ENCODE measurements at places on chromosomes 16 and 17.

GRCh38 chr16:3754081-3754703 lies 36.9 kb upstream of the TRAP1 start:
- DNase-seq: no peak

DNA sequence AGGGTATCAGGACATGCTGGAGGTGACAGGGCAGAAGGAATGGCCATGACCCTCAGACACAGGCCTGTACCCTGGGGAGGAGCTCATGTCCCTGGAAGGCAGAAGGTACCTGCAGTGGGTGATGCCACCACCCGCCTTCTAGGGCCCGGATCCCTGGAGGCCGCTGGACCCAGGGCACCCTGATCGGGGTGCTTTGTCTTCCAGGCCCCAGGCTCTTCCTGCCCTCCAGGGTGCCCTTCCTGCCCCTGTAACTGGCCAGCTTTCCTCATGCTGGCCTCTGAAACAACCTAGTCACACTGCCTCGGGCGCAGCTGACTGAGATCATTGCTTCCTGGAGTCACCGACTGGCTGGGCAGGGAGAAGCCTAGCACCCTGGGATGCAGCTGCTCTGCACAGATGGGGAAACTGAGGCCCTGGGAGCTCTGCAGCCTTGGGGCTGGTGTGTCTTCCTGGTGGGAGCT lies 5.8 kb downstream of the ADCY7 start:
- peak; percentile 33 for DNase-seq

DNA sequence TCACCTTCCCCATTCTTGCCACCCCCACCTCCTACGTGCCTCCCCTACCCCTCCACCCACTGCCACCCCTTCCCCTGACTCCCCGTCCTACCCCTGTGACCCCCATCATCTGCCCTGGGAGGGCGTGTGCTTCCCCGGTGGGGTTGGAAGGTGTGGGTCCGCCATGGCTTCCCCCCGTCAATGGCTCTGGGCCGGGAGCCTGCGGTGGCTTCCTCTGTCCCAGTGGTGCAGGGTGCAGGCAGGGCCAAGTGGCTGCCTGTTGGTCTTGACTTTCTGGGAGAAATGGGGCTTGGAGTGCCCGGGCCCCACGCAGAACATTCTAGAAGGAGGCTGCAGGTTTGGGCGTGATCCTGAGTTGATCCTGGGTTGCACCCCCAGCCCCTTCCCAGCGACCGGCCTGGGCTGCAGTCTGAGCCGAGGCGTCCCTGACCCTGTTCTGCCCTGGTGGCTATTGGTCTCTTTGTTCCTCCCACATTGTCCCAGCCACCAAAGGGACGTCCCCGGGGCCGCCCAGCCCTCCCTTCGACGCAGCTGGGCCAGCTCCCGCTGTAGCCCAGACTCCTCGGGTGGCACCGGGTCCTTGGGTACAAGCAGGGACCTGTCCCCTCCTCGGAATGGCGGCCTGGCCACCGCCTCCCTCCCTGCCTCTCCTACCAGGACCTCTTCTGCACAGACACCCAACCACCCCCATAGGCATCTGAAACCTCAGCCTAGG lies 25.7 kb downstream of the GSE1 start:
- no peak for DNase-seq

- no peak for DNase-seq
These were observed 12.3 kb downstream of the XYLT2 start for GRCh38 chr17:50358177-50358576.

GRCh38 chr17:6450926-6451832 lies 6.9 kb downstream of the PIMREG start:
- no peak for DNase-seq

GRCh38 chr16:25066426-25066746 lies 45.2 kb upstream of the LCMT1 start:
- DNase-seq: no peak

All from CD4-positive, alpha-beta T cell treated with Interleukin-17A for 4 hours (primary cell).